ENCODE measurements at places on chromosomes 12 and 14.

- no peak for DNase-seq
Observed at GRCh38 chr12:124336742-124337520, 42.0 kb downstream of the RFLNA start.

- DNase-seq: no peak
Observed at GRCh38 chr12:64707362-64707761, 51.8 kb downstream of the GNS start.

- no peak for DNase-seq
Observed at GRCh38 chr12:27896419-27896990, 76.0 kb downstream of the PTHLH start.

DNA sequence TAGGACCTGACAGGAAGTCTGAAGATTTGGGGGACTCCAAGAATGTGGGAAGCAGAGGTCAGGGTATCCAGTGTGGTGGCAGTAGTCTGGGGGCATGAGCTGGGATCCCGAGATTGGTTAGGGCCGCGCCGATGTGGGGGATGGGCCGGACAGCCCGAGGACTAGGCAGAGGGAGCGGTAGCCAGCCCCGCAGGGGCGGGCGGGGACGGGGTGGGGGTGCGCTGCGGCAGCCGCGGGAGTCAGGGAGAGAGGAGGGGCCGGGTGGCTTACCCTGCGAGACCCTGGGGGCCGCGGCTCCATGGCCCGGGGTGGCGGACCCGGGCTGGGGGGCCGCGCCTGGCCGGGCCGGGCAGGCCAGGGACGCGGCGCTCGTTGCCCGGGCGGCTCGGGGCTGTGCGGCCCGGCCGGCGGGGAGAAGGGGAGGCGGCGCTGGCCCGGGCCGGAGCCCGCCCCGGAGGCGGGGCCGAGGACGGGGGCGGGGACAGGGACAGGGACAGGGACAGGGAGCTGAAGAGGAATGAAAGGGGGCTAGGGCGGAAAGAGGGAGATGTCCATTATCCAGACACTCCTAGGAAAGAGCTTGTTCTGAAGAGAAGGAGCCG is 5.6 kb downstream of the ZNF385A start:
- DNase-seq: no peak

DNA sequence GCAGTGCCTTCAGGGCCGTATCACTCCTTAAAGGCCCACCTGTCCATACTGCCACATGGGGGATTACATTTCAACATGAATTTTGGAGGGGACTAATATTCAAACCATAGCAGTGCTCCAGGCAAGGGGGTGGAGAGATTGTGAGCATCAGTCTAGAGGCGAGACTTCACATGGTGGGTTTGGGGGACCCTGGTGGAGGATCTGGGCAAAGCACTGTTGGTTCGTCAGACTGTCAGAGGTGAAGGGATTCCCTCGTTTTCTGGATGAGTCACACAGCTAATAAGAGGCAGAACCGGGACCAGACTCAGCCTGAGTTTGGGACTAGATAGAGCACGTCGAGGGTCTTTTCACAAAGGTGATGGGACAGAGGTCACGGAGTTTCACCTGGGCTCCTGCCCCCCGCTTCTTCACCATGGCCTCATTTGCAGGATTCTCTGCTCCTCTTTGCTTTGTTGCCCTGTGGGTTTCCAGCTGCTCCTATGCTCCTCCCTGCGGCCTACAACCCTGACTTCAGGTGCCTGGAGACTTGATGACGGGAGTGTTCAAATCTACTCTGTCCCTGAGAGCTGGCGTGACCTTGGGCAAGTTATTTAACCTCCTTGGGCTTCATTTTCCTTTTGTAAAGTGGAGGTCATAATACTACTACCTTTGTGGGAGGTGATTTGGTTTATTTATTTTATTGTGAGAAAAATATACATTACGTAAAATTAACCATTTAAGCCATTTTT is 41.5 kb downstream of the TEAD4 start:
- no peak for DNase-seq

- DNase-seq: no peak
Observed at GRCh38 chr12:94987801-94988200, 15.7 kb downstream of the NDUFA12 start.

- DNase-seq: no peak
Observed at GRCh38 chr12:80156306-80156705, 57.0 kb downstream of the OTOGL start.

DNA sequence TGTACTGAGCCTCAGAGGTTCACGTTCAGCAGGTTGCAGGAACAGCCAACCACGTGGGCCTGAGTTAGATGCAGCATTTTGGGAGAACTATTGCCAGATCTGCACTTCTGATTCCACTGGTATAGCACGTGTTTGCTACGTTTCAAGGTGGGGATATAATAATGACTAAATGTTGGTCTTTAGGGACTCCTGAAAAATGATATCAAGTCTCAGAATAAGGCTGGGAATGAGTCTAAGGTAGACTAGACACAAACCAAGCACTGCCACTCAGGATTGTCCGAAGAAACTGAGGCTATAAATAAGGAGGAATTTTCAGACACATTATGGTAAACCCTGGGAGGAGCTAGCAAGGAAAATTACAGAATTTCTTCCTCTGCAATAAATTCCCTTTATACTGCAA is 98.1 kb downstream of the ESR2 start:
- DNase-seq: no peak

DNA sequence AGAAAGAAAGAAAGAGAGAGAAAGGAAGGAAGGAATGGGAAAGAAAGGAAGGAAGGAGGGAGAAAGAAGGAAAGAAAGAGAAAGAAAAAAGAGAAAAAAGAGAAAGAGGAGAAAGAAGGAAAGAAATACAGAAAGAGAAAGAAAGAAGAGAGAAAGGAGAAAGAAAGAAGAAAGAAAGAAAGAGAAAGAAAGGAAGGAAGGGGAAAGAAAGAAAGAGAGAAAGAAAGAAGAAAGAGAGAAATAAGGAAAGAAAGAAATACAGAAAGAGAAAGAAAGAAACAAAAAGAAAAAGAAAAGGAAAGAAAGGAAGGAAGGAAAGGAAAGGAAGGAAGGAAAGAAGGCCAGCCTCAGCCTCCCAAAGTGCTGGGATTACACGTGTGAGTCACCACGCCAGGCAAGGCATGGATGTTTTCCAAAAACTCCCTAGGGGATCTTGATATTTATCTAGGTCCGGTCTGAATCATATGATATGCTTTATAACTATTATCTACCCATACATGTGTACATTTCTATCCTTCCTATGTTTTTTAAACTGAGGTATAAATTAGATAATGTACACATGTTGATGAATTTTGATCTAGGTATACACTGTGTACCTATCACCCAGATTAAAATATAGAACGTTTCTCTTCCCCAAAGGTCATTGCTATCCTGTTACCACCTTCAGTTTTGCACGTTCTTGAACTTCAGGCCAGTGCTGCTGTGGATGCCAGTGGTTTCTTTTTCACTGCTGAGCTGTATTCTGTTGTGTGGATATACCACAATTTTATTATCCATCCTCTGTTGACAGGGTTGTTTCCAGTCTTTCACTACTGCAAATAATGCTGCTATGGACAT is 177.9 kb downstream of the RBM19 start:
- no peak for DNase-seq

DNA sequence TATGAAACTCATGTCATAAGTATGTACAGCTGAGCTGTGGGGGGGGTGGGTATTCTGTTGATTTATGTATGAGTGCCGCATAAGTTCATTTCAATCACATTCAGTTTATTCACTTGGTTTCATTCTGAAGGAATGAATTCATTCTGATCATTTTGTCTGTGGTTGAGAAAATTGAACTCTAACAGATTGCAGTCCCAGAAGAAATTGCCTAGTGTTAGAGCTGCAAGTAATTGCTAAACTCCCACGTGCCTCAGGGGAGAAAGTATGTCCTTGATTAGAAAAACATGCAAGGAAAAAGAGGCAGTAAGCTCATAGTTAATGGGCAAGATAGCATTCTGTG is 442.4 kb upstream of the MGAT4C start:
- no peak for DNase-seq
